ENCODE measurements at places on chromosomes 12 and 14.

- no peak for DNase-seq
Measured at GRCh38 chr12:6280053-6280469, 30.4 kb upstream of the PLEKHG6 start.

DNA sequence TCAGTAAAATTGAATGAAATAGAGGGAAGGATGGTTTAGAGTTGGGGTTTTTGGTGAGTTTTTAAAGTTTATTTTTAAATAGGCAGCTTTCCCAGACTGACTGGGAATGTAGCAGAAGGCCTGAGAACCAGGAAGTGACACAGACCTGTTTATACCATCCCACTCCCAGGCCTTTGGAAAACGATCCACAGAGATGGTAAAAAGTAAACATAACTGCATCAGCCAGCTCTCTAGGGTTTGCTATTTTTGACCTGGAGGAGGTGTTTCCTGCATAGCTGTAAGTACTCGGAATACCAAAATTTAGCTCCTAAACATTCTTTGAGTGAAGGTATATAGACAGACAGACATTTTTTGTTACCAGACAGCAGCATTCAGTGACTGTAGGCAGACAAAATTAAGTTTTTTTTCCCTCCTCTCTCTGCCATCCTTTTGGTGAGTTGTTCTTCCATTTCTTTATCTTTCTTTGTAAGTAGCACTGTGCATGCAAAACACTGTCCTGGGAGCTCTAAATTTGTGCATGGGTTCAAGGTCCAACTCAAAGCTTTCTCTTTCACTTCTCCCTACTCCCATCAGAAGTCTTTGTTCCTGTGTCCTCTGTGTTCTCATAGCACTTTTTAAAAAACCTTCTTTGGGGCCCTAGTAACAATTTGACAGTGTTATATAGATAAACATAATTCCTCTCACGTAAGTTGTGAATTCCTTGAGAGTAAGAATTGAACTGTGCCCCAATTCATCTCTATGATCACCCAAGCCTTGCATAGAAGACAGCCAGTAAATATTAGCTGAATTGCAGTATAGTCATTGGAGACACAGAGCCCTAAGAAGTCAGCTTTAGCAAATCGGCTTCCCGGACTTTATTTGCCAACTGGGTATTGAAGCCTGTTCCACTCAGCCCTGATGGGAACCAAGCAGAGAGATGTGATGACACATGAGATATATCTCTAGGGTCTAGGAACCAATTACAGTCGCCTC lies 37.4 kb downstream of the SUSD6 start:
- no peak for DNase-seq

- DNase-seq = peak; percentile 70
Measured at GRCh38 chr14:94548999-94549985, 11.9 kb upstream of the SERPINA4 start.

- peak; percentile 80 for DNase-seq
Measured at GRCh38 chr12:104695453-104696148, 238.9 kb downstream of the CHST11 start.

DNA sequence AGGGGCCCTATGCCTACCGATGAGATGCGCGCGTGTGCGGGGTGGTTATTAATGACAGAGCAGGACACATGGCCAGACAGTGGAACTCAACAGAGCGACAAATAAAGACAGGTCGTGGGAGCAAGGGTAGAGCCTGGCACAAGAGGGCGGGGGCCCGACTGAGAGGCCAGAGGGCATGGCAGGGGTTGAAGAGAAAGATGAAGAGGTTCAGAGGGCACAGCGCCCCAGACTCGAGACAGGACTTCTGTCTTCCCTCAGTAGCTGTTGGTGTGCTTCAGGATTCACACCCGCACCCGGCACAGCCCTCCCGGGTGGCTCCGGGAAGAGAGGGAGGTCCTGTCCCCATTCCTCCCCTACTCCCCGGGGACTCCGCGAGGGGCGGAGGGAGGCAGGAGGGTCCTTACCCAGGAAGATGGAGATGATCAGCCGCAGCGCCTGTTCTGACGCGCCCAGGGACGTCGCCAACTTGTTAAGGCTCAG lies 366 bp downstream of the LPCAT3 start:
- DNase-seq = no peak

GRCh38 chr12:11431486-11431885 lies 36.1 kb upstream of the PRB2 start:
- no peak for DNase-seq

DNA sequence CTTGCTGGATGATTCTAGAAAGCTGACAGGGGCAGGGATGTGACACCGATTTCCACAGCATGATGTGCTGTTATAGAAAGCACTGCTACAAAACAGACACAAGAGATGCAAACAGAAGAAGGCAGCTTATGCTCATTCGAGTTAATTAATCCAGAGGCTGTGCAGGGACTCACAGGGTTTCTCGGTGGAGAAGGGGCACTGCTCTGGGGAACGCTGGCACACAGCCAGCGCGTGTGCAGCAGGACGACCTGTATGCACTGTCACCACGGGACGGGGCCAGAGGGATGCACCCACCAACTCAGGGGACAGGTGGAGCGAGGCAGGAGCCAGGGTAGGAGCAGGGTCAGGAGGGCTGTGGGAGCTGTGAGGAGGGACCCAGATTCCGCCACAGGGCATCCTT lies 143.5 kb downstream of the RIMBP2 start:
- DNase-seq = no peak

DNA sequence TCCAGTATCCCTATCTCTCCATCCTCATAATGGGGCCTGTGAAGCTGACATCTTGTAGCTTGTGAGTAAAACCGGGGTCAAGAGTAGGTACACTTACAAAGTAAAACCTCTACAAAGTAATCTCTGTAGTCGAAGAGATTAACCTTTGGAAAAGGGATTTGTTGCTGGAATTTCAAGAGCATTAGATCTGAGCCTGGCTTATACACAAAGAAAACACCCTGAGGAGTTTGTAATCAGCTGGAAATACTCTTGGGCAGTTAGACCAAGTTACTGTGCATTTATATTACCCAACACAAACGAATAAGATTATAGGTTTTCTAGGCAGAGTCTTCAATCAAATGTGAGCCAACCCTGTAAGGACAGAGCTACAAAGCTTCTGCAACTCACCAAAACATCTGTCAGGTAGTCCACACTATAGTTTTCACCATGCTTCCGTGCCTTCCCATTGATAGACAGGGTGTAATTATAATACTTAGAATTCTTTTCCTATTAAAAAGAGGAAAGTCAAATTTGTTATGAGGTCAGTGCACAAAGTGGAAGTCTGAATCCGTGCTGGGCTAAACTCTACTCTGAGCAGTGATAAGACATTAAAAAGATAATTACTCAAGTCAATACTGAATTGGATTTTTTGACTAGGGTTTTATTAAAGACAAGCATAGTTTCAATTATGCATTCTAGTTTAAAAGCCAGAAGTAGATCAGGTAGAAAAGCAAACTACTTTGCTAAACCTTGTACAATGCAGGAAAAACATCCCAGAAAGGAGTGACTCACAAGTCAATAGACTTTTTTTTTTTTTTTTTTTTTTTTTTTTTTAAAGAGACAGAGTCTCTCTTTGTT lies 14.6 kb downstream of the GNS start:
- no peak for DNase-seq

DNA sequence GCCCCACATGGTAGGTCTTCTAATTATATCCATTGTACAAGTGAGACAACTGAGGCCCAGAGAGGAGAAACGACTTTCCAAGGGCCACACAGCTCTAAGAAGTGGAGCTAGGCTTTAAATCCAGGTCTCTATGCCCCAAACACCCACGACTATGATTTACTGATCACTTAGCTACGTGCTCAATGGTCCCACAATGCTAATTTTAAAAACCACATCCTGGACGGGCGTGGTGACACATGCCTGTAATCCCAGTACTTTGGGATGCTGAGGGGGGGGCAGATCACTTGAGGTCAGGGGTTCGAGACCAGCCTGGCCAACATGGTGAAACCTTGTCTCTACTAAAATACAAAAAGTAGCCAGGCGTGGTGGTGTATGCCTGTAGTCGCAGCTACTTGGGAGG lies 8.4 kb upstream of the MLEC start:
- DNase-seq = no peak

GRCh38 chr12:68521321-68521839 lies 89.3 kb upstream of the RAP1B start:
- DNase-seq = no peak

DNA sequence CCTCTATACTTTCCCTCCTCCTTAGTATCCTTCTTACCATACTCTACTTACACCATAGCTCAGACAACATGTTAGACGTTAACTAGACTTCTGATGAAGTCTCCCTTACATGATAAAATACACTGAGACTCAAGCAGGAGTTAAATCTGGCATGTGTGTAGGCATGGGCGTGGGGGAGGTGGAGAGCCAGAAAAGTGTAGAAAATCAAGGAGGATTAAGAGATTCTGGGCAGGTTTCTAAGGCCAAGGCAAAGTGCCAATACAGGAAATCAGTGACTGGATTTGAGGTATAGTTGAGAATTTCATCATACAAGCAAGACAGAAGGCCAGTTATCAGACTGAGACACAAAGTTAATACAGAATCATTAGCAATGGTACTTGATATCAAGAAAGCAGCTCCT lies 37.4 kb downstream of the EPS8 start:
- no peak for DNase-seq

DNA sequence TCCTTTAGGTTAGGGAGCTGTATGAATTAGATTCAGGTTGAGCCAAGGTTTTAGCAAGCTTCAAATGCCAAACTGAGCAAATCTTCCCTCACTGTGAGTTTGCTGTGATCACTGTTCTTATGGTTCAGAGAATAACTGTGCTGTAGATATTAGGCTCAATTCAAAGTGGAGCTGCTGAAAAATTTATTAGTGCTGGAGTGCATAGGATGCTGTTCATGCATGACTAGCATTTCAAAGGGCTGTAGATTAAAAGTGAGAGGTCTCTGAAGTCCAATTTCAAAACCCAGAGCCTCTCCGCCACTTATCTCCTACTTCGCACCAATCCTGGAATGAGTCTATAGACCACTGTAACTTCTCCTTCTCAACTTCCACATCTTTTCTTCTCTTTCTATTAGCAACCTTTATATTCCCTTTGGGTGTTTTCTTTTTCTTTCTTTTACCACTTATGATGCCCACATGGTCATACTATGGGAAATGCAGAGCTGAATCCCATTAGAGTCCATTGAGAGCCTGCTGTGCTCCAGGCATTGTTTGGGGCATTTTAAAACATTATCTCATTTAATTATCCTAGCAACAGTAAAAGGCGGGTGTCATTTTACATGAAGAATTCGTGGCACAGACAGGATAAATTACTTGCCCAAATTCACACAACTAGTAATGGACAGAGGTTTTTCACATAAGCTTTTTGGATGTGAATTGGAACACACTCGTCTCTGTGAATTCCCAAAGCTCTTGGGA lies 77.5 kb upstream of the EEA1 start:
- DNase-seq = no peak

DNA sequence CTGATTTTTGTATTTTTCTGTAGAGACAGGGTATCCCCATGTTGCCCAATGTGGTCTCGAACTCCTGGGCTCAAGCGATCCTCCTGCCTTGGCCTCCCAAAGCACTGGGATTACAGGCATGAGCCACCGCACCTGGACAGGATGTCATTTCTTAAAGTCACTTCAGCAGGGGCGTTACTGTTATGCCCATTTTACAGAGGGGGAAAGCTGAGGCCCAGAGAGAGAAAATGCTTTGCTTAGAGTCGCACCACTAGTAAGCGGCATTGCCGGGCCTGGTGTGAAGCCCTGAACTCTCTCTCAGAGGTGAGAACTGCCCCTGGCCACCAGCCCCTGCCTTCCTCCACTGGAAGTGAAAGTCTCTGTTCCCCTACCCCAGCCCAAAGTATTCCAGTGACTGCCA lies 207.0 kb downstream of the PHETA1 start:
- no peak for DNase-seq

- no peak for DNase-seq
Measured at GRCh38 chr14:84483072-84483420, 1046.9 kb upstream of the FLRT2 start.

- no peak for DNase-seq
Measured at GRCh38 chr12:52789637-52790426, 6.1 kb downstream of the KRT3 start.

DNA sequence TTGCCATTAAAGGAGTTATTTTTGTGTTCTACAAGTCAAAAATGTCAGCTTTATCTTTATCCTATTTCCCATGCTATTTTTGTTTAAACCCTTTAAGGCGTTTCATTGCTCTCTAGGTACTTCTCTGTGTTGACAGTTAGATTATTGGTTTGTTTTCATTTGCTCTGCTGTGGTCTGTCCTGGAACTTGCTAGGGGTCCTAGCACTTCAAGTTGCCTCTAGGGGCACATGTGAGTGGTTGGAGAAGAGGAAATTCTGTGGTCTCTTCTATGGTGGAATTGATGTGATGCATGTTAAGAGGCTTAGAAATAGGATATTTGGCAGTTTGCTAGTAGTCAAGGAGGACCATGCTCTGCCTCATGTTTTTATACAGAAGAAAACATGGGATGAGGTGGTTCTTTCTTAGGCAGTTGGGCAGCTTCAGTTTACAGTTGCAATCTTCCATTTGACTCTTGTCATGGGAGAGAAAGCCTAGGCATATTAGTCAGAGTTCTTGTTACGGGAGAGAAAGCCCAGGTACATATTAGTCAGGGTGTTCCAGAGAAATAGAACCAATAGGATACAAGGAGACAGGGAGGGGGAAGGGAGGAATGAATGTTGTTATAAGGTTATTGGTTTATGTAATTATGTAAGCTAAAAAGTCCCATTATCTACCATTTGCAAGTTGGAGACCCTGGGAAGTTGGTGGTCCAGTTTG lies 14.4 kb downstream of the TTLL5 start:
- DNase-seq = no peak

- DNase-seq = no peak
Measured at GRCh38 chr12:66538970-66539369, 139.9 kb downstream of the GRIP1 start.

GRCh38 chr12:85441741-85442140 lies 161.7 kb downstream of the ALX1 start:
- no peak for DNase-seq

DNA sequence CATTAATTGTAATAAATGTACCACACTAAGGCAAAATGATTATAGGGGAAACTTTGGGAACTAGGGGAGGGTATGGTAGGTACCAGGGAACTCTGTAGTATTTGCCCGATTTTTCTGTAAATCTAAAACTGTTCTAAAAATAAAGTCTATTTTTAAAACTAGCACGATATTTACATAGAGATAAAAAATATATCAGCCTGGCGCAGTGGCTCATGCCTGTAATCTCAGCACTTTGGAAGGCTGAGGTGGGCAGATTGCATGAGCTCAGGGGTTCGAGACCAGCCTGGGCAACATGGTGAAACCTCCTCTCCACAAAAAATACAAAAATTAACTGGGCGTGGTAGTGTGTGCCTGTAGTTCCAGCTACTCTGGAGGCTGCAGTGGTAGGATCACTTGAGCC lies 32.4 kb downstream of the TMEM116 start:
- DNase-seq = no peak

DNA sequence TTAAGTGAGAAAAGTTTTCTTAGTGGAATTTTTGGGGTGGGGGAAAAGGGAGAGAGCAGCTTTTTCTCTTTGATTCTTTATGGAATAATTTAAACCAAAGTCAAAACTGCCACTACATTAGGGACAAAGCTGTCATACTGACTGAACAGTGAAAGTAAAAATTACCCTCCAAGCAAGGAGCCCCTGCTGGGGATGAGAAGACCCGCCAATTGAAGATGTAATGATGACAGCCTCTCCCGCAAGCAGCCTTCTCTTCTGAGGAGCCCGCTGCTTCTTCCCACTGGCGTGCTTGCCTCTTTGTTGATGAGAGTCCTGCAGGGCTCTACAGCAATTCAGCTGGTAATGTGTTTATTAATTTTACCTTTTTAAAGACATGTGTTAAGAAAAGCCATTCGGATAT lies 151.0 kb downstream of the EFCAB11 start:
- no peak for DNase-seq

All from stimulated activated CD4-positive, alpha-beta T cell treated with anti-CD3 and anti-CD28 coated beads, Interleukin-4, amount 100 ng/mL, for 48 hours (primary cell).